ENCODE measurements at places on chromosomes 2 and 18. TPM values are rescaled to one million over a fixed set of nuclear protein-coding genes. Genes with fewer than 3 reads are reported as not detected.

EMILIN1 gene
- 1.0 TPM for total RNA-seq

ATP6V1C2 gene
- total RNA-seq: not detected

WNT10A gene
- total RNA-seq: 8.6 TPM

ABI2 gene
- total RNA-seq: 40.1 TPM

IL1B gene
- 0.14 TPM for total RNA-seq

LOXL3 gene
- 3.1 TPM for total RNA-seq

VRK2 gene
- total RNA-seq: 22.9 TPM

POTEF gene
- total RNA-seq: not detected

DNA sequence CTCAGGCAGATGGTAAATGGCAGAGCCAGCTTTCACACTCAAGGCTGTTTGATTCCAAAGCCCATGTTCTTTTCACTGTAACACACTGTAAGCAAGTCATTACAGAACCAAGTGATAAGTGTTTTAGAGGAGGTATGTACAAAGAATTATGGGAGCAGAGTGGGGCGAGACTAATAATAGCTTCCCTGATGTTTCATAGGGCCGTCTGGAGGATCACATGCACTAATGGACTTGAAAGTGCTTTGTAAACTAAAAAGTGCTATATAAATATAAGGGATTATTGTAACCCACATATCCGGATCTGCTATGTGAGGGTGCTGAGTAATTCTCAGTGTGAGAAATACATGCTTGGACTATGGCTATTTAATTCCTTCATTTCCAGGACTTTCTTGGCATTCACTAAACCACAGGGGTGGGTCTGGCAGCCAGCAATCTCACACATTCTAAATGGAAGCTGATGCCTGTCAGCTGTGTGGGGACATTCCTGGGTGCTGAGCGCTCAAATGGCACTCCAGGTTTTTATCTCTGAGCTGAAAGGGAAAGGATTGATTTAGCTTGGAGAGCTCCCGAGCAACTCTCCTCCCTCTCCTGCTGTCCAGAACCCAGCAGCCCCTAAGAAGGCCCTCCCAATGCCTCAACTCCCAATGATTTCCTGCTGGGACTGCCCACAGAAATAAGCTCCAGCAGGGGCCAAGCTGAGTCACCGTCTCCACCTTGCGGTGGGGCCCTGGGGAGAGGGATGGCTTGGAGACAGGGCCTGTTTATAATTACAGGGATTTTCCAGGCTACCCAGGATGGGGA is 222.8 kb downstream of the SOX11 start:
- no peak for DNase-seq

- DNase-seq: no peak
These were observed 159.1 kb upstream of the CREB1 start for GRCh38 chr2:207370646-207371045.

- no peak for DNase-seq
These were observed 15.7 kb downstream of the MSH6 start for GRCh38 chr2:47798631-47799030.

GRCh38 chr2:74070991-74071390 is 76.7 kb downstream of the BOLA3 start:
- DNase-seq: no peak

DNA sequence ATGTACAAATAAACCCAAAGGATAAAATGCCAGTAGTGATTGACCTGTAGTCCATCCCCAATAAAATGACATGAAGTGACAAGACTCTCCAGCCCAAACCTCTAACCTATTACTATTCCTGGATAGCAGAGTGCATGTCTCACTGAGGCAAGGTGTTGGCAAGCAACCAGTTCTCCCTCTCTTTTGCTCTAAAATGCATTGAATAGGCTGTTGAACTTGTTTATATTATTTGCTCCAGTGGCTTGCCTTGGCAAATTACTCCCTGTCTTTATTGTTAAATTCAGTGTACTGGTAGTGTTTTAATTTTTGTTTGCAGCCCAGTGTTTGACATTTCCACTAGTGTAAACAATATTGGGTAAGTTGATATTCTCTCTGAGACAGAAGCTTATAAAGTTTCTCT is 70.5 kb downstream of the CSRNP3 start:
- no peak for DNase-seq

- DNase-seq: no peak
These were observed 253.0 kb upstream of the NCKAP5 start for GRCh38 chr2:133821107-133821760.

- DNase-seq: peak; percentile 62
These were observed 62.3 kb upstream of the CCDC195 start for GRCh38 chr2:224778474-224778877.

DNA sequence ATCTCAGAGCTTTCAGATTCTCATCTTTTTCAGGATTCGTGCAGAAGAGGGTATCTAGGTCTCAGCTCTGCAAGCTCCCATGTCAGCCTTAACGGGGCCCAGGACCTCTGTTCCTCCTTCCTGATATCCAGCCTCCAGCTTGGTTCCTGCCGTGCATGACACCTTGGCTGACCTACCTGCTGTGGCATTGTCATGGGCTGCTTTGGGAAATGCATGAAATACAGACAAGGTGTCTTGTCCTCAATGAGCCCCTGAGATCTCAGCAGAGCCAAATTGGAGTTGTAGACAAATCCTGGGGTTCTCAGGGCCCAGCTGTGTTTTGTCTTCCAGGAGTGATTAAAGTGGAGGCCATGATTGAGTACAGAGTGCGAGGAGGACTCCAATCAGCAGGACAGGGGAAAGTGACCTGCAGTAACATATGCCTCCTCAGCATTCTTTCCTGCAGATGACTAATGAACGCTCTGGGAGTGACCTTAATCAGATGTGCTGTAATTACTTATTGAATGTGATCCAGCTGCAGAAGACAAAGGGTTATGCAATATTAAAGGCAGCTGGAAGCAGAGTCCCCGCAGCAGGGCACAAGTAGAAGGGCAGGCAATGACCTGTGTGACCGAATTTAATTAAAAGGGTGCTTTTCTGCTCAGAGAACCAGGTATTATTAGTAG is 141.1 kb downstream of the CCBE1 start:
- no peak for DNase-seq

- no peak for DNase-seq
These were observed 761.0 kb downstream of the EPHA4 start for GRCh38 chr2:220811115-220811514.

DNA sequence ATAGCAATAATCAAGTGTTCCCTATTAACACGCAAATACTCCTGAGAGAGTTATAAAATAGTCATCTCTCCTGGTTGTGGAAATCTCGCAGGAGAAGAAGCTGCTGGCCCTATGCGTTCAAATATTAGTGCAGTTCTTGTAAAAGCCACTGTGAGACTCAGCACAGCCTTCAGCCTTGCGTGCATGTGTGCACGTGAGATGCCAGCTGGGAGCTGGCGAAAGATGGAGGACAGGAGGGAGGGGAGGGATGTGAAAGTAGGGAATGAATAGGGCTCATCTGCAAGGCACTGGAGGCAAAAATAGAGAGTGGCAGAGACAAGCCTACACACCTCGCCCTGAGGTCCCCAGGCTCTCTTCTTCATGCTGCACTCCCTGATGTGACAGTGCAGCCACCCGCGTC is 126.5 kb downstream of the INO80D start:
- DNase-seq: no peak

DNA sequence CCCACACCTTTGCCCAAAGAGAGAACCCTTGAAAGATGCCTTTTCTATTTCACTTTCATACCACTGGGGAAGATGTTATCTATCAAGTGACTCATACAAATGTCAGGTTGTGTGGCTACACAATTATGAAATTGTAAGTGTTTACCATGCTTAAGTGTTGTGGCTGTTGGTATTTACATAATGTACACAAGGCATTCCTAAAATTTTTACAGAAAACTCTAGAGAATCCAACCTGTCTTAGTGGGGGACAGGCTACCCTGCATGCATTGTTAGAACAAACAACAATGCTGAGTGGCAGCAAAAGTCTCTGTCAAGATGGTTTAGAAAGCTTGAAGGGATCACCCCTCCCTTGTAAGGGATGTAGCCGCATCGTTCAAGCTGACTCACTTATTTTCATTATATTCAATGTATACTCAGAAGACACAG is 5.5 kb upstream of the MGAT4A start:
- peak; percentile 38 for DNase-seq

DNA sequence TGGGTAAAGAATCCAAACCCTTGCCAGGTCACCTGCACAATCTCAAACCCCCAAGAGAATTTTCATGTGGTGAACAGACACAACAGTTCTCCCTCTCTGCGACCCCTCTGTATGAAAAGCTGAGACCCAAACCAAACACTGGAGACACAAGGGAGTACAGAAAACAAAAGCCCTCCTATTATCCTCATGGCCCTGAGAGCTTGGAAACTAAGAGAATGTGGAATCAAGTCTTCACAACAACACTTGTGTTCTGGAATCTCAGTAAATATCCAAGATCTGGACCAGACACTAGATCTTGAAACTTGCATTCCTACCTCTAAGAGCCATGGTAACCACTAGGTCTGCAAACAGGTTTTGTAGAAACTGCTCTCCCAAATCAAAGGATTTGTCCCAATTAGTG is 50.1 kb upstream of the CCDC150 start:
- DNase-seq: no peak

DNA sequence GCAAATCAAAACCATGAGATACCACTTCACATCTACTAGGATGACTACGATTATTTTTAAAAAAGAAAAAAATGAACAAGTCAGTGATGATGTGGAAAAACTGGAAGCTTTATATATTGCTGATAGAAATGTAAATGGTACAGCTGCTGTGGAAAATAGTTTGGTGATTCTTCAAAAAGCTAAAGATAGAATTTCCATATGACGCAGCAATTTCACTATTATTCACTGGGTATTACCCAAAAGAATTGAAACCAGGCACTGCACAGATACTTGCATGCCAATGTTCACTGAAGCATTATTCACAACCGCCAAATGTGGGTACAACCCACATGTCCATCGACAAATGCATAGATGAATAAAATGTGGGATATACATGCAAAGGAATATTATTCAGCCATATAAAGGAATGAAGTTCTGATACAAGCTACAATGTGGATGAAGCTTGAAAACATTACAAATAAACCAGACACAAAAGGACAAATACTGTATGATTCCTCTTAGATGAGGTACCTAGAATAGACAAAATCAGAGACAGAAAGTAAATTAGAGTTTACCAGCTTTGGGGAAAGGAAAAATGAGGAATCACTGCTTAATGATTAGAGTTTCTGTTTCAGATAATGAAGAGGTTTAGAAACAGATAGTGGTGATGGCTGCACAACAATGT is 11.1 kb downstream of the RTTN start:
- peak; percentile 16 for DNase-seq

DNA sequence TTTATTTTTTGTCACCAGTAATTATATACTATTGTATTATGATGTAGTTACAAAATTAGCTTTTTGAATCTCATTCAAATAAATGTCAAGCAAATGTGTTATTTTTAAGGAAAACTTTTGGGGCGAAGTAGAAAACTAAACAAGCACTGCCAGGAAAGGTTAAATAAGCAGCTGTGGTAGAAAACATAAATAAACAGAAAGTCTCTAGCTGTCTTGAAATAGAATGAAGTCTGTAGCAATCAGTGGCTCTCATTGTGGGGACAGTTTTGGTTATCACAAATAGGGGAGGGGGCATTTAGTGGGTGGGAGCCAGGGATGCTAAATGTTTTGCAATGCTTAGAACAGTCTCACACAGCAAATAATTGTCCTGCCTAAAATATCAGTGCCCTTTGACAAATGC is 3.4 kb downstream of the INSIG2 start:
- DNase-seq: no peak

DNA sequence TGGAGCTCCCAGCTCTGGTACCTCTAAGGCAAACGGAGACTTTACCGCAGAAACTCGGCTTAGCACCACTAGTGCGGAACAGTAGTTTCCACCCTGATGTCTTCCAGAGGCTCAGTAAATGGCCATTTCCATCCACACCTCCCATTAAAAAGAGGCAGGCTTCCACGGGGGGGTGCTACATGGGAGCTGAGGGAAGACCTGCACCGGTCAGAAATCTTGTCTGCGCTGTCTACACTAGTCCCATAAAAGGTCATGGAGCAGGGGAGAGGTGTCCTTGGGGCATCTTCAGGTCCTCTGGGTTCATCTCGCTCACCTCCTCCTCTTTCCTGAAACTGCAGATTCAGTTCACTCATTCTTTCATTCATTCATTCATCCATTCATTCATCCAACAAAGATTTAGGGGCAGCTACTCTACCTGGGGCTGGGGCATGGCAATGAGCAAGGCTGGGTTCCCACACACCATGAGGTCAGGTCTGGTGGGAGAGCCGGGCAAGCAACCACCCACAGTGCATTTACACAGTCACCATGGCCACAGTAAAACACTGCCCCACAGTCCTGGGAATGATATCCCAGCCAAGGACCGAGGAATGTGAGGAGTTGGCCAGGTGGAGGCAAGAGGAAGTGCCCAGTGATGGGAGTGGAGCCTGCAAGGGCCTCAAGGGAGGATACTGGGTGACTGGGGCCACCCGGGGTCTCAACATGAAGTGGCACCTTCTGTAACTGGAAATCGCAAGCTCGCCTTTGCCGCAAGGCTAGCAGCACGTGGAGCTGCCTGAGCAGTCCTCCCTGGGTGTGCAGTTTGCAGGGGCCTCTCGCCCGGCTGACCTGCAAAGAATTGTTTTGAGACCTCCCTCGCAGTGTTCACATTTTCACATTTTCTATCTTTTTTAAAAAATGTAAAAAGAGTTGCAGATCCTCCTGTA is 180.2 kb upstream of the RAB6C start:
- DNase-seq: no peak

GRCh38 chr2:197159661-197160211 is 150.8 kb downstream of the ANKRD44 start:
- DNase-seq: peak; percentile 26

GRCh38 chr18:4106407-4107033 is 348.6 kb downstream of the DLGAP1 start:
- DNase-seq: peak; percentile 56

- no peak for DNase-seq
These were observed 198.7 kb downstream of the DOK6 start for GRCh38 chr18:69599377-69599776.

GRCh38 chr2:9095690-9096089 is 92.2 kb upstream of the MBOAT2 start:
- DNase-seq: no peak

- DNase-seq: no peak
These were observed 54.0 kb downstream of the PELI1 start for GRCh38 chr2:64090264-64090663.
